NCI-H187 (cell line): ENCODE measurements at places on chromosomes 1 and 21.

DNA sequence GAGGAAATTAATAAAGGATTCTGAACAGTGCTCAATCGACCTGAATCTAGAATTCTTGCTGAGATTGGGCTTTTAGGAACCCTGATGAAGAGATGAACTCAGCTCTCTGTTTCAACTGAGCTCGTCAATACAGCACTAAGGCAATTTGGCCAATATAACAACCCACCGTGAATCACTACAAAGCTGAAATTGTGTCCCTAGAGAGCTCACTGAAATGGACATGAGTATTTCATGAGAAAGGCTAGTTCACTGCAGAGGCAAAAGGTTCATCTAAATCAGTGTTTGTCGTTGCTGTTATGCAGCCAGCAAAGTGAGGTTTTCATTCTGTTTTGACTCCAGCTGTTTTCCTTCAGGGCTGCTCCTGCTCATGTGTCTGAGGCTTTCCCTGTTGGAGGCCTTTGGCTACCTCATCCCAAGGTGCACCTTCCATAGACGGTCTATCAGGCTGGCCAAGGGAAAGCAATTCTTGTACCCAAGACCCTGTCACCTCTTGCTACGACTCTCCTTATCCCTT lies 83.5 kb downstream of the URB2 start:
- no peak for DNase-seq

GRCh38 chr1:205064301-205064700 lies 20.0 kb downstream of the TMEM81 start:
- no peak for DNase-seq

DNA sequence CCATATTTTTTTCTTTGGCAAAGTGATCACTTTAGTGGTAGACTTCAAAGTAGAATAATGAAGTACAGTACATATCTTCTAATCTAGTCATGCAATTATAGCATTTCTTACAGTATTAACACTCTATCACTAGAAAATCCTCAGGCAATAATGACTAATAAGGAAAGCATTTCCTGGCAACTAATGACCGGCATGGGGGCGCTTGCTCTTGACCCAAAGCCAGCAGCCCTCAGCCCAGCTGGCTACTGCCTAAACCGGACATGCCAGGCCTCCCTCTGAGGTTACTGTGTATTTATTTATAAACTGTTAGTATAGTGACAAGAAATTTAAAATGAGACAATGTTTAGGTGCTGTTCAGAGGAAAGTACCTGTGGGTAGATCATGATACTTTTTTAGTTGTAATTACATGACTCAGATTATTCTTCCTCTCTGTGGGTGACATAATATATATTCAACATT lies 633.8 kb downstream of the PTPRC start:
- DNase-seq: no peak

DNA sequence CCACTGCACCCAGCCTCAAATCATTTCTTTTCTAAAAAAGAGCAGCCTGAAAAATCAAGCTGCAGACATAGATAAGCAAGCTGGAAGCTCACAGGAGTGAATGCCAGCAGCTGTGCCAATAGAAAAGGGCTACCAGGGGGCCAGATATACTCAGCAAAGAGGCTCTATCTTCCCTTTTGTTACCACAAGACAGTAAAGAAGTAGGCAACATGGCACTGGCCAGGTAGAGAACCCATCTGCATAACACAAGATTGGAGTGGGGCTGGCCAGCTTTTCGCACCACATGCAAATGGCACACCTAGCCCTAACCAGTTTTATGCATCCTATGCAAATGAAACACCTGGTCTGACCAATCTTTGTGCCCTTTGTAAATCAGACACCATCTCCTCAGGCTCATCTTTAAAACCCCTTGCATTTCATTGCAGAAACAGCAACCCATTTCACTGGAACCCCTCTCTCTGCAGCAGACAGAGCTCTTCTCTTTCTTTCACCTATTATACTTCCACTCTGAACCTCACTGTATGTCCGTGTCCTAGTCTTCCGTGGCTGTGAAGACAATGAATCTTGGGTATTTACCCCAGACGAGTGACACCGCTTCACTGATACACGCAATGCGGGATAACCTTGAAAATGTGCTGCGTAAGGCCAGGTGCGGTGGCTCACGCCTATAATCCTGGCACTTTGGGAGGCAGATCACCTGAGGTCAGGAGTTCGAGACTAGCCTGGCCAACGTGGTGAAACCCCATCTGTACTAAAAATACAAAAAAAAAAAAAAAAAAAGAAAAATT lies 15.1 kb downstream of the CASP9 start:
- no peak for DNase-seq

GRCh38 chr21:46423546-46424038 lies 35.1 kb upstream of the DIP2A start:
- DNase-seq: no peak

- no peak for DNase-seq
These were observed 502.3 kb downstream of the NUF2 start for GRCh38 chr1:163824006-163824405.

DNA sequence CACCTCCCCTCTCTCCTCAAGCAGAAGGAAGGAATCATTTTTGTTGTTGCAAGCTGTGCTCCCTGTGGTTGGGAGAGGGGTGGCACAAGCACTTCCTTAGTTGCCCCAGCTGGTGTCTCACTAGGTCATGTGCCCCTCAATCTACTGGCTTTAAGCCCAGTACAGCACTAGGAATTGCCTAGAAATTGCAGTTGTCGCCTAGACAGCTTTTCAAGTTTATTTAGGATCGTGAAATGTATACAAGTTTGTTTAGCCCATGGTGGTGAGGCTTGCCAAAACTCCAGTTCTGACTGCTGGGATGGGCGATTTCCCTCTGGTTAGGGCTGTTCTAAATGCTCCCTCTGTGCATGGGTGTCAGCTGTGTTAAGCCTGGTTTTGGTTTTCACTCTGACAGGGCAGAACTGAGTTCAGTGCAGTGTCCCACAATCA lies 126.8 kb upstream of the ZNF644 start:
- DNase-seq: no peak

GRCh38 chr1:109886827-109887226 lies 23.8 kb upstream of the CSF1 start:
- DNase-seq: no peak

DNA sequence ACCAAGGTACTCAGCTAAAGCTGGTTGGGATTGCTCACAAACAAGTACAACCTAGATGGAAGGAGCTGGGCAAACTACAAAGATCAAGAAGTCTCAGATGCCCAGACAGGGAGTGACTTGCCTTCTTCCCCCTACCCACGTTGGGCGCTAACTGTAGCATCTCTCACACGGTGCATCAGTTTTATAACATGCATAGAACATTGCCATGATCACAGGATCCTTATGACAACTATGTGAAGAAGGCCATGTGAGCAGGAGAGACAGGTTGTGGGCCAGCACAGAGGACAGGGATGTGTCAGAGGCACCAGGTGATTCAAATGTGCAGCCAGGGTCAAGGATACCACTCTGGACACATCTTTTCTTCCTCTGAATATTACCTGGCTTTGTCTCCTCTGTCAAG lies 28.3 kb upstream of the CYP4B1 start:
- no peak for DNase-seq

DNA sequence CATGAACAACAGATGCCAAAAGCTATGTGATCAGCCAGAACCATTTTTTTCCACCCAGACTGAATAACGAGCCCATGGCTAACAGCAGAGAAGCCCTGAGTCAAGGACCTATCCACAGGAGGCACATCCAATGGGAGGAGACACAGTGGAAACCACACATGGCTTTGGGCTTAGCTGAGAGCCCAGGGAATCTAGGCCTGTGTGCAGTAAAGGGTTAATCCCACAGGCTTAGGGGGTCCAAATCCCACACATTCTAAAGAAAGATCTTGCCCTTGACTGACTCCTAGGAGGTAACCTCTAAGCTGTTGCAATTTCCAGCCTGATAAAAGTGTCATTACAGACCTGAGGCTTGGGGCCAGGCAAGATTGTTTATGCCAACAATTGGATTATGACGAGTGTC lies 194.5 kb downstream of the DSCAM start:
- no peak for DNase-seq

DNA sequence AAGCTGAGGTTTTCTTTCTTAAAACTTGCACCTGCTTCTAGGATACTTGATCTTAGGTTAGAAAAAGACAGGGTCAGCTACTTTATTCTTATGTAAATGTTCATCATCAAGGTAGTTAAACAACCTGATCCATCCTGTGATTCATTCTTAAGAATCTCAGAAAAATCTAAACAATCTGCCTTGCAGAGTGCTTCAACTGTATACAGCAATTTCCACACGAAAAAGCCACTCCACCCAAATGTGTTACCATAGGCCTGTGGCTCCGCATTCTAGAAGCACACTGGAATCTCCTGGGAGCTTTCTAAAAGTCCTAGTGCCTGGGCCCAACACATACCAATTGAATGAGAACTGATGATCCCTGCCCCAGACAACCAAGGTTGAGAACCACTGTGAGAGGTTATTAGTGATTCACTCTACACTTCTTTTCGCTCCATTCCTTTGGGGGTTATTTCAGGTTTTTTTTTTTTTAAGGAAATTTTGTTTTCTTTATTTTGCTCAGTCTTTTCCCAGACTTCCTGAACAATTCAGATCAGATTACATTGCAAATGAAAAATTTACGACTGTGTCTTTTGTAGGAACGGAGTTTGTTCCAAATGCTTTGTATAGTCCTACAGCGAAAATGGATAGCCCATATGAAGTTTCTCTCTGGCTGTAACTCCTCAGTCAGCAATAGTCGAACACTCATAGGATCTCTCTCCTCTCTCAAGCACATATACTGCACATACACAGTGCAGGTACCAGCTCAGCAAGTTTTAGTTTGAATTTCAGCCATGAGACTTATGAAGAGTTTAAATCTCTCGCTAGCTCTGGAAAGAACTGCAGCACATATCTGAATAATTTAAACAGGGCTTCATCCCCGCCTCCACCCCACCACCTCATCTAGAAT lies 16.1 kb downstream of the SMYD2 start:
- no peak for DNase-seq
